LoVo (cell line): ENCODE measurements at places on chromosomes 12 and 14.

DNA sequence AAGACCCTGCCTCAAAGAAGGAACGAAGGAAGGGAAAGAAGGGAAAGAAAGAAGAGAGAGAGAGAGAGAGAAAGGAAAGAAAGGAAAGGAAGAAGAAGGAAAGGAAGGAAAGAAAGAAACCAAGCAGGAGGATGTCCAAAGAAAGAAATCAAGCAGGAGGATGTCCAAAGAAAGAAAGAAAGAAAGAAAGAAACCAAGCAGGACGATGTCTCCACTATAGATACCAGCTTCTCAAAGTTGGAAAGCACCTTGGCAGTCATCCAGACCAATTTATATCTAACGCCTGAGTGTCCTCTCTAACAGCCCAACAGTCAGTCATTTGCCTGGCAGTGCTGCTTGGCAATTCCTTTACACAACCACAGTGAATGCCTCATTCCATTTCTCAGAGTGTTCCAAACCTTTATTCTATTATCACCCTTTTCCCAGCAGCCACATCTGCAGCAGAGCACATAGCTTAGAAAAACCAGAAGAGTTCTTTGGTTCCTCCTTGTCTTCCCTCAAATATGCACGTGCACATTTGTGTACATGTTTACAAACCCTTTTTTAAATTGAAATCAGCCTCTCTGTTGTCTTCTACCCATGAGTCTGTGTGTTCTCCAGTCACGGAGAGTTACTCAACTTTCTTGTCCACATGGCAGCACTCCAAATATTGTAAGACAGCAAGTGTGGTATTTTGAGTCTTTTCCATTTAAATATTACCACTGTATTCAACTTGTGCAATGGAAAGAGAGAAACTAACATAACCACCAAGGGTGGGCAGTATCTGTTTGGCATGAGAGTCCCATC is 138.4 kb downstream of the STXBP6 start:
- DNase-seq: no peak

DNA sequence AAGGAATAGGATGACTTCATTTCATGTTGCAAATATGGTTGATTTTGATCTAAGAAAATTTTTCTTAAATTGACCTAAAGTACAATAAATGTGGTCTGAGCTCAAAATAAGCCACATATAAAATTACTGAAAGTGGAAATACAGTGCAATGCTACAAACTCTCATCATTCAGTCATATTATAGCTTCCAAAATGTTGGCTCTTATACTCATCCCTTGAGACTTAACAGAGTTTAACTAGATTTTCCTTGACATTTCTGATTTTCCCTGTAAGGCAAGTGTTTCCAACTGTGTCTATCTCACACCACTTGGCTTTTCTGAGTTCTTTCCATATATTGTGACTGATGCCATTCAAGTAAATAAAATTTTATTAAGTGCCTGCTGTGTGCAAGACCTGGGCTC is 123.7 kb upstream of the NTF3 start:
- DNase-seq: no peak

DNA sequence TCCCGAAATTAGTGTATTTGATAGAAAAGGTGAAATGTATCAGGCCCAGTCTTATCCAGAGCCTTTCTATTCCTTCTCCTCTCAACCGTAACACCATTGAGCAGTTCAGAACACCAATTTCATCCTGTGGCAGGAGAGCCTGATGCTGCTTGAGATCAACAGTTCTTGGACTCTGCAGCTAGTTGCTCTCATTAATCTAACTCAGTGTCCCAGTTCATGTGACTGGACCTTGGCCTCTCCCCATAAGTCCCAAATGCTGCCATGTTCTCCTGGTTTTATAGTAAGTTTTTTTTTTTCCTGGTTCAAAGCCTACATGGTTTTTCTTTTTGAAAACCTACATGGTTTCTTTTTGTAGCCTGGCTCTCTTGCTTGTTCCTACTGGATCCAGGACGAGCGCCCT is 293.9 kb downstream of the ITPR2 start:
- no peak for DNase-seq

DNA sequence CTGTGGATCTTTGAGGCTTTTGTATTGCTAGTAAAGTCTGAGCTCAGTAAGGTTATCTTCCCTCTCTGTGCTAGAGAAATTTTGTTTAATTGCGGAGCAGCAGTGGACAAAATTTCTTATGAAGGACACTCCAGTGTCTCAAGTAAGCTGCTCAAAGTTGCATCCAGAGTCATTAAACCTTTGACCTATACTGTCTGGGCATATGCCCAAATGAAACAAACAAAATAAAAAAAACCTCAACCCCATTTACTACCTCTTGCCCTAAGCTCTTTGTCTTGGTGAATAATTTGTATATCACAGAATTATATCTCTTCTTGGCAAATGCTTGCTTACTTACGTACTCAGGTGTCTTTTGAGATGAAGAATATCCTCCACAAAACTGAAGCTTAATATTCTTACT is 465.2 kb downstream of the SOX5 start:
- DNase-seq: no peak

DNA sequence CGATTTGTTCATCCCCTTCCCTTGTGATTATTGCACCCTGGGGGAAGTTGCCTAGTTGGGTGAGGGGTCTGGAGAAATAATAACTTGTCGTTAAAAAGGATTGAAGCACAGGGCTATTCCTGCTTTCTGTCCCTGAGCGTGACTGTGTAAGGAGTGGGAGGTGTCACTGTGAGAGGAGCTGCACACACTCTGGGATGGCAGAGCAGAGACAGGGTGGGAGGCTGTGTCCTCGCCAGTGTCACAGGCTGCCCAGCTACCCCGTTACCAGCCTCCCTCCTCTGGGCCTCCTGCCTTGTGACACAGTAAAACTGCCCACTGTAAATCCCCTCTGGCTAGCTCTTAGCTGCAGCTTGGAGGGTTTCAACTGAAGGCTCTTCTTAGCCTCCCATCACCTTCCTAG is 460.6 kb downstream of the AACS start:
- no peak for DNase-seq

DNA sequence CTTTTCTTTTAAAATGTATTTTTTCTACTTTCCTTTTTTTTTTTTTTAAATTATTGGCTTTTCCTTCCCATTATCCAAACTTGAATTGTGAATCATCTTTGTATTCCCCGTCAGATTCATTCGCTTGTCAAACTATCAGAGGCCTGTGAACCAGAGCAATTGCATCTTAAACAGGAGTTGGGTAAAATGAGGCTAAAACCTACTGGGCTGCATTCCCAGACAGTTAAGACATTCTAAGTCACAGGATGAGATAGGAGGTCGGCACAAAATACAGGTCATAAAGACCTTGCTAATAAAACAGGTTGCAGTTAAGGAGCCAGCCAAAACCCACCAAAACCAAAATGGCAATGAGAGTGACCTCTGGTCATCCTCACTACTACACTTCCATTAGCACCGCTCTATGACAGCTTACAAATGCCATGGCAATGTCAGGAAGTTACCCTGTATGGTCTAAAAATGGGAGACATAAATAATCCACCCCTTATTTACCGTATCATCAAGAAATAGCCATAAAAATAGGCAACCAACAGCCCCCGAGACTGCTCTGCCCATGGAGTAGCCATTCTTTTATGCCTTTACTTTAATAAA is 19.9 kb downstream of the FUT8 start:
- no peak for DNase-seq

DNA sequence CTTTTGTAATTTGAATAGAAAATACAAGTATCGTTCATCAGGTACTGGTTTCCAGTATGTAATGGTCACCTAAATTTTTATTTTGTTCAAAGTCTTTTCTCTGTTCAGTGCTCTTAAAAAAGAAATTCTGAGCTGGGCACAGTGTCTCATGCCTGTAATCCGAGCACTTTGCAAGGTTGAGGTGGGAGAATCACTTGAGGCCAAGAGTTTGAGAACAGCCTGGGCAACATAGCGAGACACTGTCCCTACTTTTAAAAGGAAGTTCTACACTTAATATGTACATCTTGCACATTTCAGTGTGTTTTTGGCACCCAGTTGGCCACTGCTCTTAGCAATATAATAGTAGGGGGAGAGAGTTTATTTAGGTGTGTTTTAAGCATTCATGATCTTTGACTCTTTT is 27.9 kb downstream of the PCNX1 start:
- no peak for DNase-seq
